ENCODE measurements at places on chromosomes 7 and 10. TPM values are rescaled to one million over a fixed set of nuclear protein-coding genes. Genes with fewer than 3 reads are reported as not detected.

CLRN3 gene
- not detected for polyA plus RNA-seq

RHOBTB1 gene
- polyA plus RNA-seq = 0.43 TPM

BUD31 gene
- 201 TPM for polyA plus RNA-seq

STAG3 gene
- polyA plus RNA-seq = 97.1 TPM

TSPAN15 gene
- polyA plus RNA-seq = not detected

UTF1 gene
- 0.23 TPM for polyA plus RNA-seq

FAM25C gene
- polyA plus RNA-seq = not detected

POU6F2 gene
- polyA plus RNA-seq = not detected

ITIH5 gene
- not detected for polyA plus RNA-seq

HECW1 gene
- polyA plus RNA-seq = not detected

NPC1L1 gene
- polyA plus RNA-seq = not detected
